ENCODE measurements at places on chromosomes 3 and 15. TPM values are rescaled to one million over a fixed set of nuclear protein-coding genes. Genes with fewer than 3 reads are reported as not detected.

The CASR gene
- not detected for total RNA-seq

The SNTN gene
- total RNA-seq, result not detected

The RBP2 gene
- not detected for total RNA-seq

The CYP19A1 gene
- total RNA-seq, result not detected

The FAM81A gene
- 4.6 TPM for total RNA-seq

The CPA3 gene
- not detected for total RNA-seq

The PTX3 gene
- total RNA-seq, result not detected

The LRRC31 gene
- total RNA-seq, result not detected
